ENCODE measurements at places on chromosomes 16 and 17.

DNA sequence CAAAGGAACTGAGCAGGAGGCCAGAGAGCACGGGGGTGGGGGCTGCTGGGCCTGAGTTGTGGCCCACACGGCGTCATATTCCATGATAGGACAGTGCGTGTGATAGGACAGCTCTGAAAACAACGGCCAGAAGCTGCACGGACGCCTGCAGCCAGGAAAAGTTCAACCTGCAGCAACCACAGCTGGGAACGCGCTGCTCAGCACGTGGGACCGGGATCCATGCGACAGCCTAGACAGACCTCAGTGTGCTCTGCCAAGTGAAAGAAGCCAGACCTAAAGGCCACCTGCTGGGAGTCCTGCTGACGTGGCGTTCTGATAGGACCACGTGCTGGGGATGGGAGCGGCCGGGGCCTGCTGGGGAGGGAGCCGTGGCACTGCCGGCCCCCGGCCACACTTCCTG lies 21.6 kb downstream of the CTU2 start:
- DNase-seq, result no peak

- no peak for DNase-seq
Measured at GRCh38 chr16:70526403-70526802, 2.8 kb downstream of the SF3B3 start.

- no peak for DNase-seq
Measured at GRCh38 chr17:62827746-62828485, 19.8 kb upstream of the MARCHF10 start.

GRCh38 chr16:55340445-55340844 lies 16.4 kb downstream of the IRX6 start:
- no peak for DNase-seq

GRCh38 chr17:27535975-27536374 lies 79.7 kb downstream of the KSR1 start:
- DNase-seq, result no peak

- DNase-seq, result no peak
Measured at GRCh38 chr16:635573-636205, 416 bp downstream of the METTL26 start.

DNA sequence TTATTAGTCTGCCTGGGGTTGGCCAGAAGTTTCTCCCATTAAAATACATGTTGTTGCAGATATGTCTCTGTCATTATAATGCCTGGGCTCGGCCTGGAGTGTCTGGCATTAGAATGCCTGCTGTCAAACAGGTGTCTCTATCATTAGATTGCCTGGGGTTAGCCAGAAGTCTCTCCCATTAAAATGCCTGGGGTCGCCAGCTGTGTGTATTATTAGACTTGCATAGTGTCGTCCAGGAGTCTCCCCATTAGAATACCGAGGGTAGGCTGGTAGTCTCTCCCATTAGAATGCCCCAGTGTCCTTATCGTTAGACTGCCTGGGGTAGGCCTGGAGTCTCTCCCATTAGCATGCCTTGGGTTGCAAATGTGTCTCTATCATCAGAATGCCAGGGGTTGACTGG lies 2270.8 kb downstream of the TP53TG3F start:
- DNase-seq, result no peak

- no peak for DNase-seq
Measured at GRCh38 chr16:56228476-56228875, 37.2 kb downstream of the GNAO1 start.

GRCh38 chr16:3101841-3102470 lies 2.9 kb upstream of the ZSCAN10 start:
- no peak for DNase-seq

- DNase-seq, result no peak
Measured at GRCh38 chr16:80993307-80993706, 13.4 kb downstream of the CMC2 start.

DNA sequence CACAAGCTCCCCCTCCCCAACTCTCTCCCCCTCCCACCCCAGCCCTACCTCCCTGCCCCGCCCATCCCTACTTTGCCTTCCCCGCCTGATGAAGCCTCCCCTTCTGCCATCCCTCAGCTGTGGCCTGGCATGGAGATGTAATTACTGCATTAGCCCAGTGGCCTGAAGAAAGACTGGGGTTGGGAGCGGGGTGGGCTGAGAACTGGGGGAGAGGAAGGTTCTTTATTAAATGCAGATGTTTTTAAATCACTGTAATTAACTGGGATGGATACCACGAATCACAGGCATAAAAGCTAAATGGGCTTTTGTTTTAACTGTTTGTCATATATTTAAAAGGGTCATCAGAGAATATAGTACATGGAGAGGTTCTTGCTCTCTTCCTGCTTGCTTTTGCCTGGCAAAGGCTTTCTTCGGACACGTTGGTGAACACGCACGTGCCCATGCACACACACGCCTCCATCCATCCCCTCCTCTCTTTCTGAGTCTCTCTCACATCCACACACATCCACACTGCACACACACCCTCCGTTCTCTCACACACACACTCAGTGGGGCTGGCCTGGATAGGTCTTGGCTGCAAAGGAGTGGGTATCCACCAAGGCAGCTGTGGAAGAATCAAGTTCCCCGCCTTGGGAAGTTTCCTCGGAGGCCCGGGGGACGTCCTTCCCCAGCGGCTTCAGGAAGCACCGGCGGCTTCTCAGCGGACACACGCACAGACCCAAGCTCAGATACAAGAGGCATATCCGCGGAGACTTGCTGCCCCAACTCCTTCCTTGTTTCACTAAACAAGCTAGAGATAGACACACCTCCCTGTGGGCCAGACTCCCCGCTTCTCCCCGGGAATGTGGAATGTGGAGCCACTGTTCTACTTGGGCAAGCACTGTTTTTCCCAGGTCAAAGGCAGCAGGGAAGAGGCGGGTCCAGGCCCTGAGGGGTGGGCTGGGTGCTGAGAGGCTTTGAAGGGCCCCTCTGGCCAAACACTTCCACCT lies 27.4 kb upstream of the TNRC6C start:
- no peak for DNase-seq

GRCh38 chr17:64411999-64412771 lies 21.5 kb upstream of the PECAM1 start:
- DNase-seq, result no peak

DNA sequence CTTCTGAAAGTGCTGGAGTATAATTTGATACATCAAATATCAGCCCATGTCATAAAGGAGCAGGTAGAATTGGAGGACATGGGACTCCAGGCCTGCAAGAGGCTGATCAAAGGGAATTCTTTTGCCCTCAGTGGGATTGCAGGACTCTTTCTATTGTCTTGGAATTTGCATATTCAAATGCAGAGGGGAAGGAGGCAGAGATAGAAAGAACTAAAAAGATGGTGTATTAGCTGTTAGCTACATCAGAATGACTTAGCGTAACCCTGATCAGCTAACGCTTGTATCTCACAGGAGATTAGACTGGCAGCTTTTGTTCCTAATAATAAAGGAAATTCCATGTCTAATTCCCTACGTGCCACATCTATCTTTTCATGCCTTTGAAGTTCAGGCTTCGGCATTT lies 1014.7 kb upstream of the RBFOX1 start:
- no peak for DNase-seq

- DNase-seq, result no peak
Measured at GRCh38 chr16:19348578-19349315, 63.2 kb downstream of the CLEC19A start.

- no peak for DNase-seq
Measured at GRCh38 chr16:84483882-84484565, 20.4 kb downstream of the MEAK7 start.

GRCh38 chr16:18829251-18829650 lies 27.9 kb upstream of the ARL6IP1 start:
- no peak for DNase-seq

DNA sequence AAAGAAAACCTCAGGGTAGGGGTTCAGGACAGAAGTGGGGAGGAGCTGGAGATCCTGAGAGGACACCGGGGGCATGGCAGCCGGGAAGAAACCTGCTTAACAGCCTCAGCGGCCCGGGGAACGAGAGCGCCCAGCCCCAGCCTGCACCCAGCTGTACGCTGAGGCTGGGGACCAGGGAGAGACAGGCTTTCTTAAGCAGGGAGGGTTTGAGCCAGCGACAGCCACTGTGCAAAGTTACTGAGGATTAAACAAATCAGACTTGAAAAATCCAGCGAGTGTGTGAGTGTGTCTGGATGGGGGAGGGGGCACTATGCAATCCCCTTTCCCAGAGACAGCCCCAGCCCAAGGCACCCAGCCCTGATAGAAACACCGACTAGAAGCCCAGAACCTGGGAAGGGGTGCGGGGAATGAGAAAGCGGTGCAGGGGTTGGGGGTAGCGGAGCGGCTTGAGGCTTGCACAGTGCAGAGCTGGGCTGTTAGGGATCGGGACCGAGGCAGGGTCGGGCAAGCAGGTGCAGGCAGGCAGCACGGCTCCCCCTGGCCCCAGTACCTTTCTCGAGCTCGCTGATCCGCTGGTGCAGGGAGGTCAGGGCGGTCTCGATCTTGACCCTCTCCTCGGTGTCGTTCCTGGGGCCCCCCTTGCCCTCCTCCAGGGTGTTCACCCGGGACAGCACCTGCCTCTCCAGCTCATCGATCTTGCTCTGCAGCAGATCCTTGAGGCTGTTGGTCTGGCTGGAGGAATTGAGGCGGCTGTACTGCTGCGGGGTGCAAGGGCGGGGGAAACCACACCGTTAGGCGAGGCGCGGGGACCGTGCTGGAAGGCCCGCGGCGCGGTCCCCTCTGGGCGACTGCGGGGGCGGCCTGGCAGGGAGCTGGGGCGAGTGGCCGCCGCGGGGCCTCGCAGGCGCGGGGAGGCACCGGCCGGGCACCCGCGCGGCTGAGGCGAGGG lies 1.2 kb downstream of the NPTX1 start:
- no peak for DNase-seq

DNA sequence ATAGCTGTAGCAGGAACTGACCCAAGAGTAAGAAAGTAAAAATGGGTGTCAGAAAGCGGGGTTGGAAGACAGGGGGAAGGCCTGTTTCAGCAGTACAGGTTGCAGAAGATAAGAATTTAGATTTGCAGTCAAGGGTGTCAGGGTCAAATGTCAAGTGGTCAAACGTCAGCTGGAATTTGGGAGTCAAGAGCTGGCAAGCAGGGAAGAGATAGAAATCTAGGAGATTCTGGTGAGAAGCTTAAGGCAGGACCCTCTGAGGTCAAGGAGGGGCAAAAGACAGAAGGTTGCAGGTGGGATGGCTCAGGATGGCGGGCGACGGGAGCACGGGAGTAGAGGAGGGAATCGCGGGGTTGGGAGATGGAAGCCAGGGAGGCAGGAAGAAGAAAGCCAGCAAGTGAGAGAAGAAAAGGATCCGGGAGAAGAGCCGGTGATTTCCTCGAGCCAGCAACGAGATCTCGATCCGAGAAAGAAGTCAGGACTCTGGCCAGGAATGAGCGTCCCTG lies 335 bp downstream of the SLC25A35 start:
- DNase-seq, result no peak

DNA sequence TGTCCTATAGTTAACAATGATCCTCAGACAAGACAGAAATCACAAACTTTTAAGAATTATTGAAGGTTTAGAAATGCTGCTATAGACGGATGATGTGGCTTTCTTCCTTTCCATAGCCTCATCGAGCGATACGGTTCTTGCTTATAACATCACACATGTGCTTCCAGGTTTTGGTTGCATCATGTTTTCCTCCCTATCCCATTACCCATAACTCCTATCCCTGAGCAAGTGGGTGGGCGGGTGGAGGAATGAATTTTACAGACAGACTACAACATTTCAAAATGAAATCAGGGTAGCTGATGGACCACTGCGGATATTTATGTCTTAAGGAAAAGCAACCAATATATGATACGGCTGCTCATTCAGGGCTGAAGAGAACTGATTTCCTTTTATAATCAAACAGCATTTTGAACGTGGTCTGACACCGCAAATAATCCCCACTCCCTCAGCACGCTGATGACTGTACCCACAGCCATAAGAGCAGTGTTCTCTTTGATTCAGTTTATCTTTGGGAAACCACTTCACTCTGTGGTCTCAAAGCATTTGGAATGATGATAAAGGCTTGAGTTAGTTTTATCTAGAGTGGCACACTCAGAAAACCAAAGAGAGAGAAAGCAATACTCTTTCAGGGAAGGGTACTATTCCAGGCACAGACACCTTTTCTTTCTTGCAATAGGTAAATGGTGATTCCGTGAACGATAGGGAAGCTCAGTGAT lies 4.6 kb upstream of the AKTIP start:
- no peak for DNase-seq

- no peak for DNase-seq
Measured at GRCh38 chr16:27311448-27311830, 2.3 kb upstream of the IL4R start.

GRCh38 chr17:79911430-79912399 lies 72.5 kb upstream of the CBX4 start:
- DNase-seq, result no peak

Measured in activated CD4-positive, CD25-positive, alpha-beta regulatory T cell treated with anti-CD3 and anti-CD28 coated beads, Interleukin-2, amount 50 U/mL, for 16 hours (primary cell).